Stimulated activated CD8-positive, alpha-beta memory T cell treated with anti-CD3 and anti-CD28 coated beads, Interleukin-7, amount 100 ng/mL, for 1 hour (primary cell): ENCODE measurements at places on chromosomes 12 and 14.

DNA sequence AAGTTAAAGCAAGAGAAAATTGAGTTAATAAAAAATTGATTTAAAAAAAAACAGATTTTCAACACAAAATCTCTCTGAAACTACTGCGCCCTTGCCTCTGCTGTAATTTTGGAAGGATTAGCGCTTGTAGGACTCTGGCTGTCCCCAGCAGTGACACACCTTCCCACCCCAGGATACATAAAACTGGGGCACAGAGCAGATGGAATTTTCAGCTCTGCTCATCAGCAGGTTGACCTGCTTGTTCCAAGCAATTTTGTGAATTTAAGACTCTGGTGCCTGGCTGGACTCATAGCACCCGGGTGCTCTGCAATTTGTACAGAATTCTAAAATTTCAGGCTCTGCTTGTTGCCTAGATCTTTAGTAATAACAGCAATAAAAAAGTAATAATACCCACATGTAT lies 257.8 kb upstream of the GARIN6 start:
- no peak for DNase-seq

- no peak for DNase-seq
Observed at GRCh38 chr12:75690296-75690955, 179.0 kb upstream of the KRR1 start.

GRCh38 chr14:104131968-104132732 lies 6.2 kb upstream of the KIF26A start:
- DNase-seq = no peak

DNA sequence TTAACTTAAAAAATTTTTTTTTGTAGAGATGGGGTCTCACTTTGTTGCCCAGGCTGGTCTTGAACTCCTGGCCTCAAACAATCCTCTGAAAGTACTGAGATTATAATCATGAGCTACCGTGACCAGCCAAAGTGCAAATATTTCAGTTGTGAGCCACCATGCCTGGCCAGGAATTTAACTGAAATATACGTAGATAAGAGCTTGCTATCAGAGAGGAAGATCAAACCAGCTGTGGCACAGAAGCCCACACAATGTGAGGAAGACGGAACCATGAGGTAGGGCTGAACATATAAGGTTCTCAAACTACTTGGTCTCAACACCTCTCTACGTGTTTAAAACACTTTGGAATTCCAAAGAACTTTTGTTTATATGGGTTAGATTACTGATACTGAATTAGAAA lies 29.1 kb downstream of the ATG14 start:
- DNase-seq = no peak
